Hair follicle dermal papilla cell (primary cell): ENCODE measurements at places on chromosomes 12 and 14. TPM values are rescaled to one million over a fixed set of nuclear protein-coding genes. Genes with fewer than 3 reads are reported as not detected.

Gene KRT74
- not detected in 2 replicates for total RNA-seq

Gene GSG1
- 0.16 TPM in 1 of 2 replicates, not detected in the other for total RNA-seq

Gene OR6C2
- not detected in 2 replicates for total RNA-seq

Gene TRPV4
- 1.5 and 1.8 TPM in 2 replicates for total RNA-seq

Gene GCN1
- total RNA-seq, result 114 and 145 TPM in 2 replicates

Gene CRIP2
- 55.2 and 76.9 TPM in 2 replicates for total RNA-seq

Gene DNAI7
- total RNA-seq, result 0.12 TPM in 1 of 2 replicates, not detected in the other

Gene CELA1
- total RNA-seq, result not detected in 2 replicates

Gene LIMA1
- 342 and 369 TPM in 2 replicates for total RNA-seq

Gene DACT1
- total RNA-seq, result 2.1 and 2.9 TPM in 2 replicates

Gene PCED1B
- 0.97 and 1.3 TPM in 2 replicates for total RNA-seq

Gene SLC6A12
- not detected in 2 replicates for total RNA-seq

Gene EML5
- 0.12 and 0.81 TPM in 2 replicates for total RNA-seq

Gene CISTR
- total RNA-seq, result not detected in 2 replicates

Gene SYNE3
- total RNA-seq, result 46.9 and 56.1 TPM in 2 replicates

Gene TTLL5
- total RNA-seq, result 22.2 and 23.9 TPM in 2 replicates

Gene PMCH
- total RNA-seq, result not detected in 2 replicates

Gene FAM186B
- 0.49 and 0.61 TPM in 2 replicates for total RNA-seq

Gene B3GNT4
- not detected in 2 replicates for total RNA-seq

Gene TAS2R46
- total RNA-seq, result 2.2 and 6.8 TPM in 2 replicates

Gene ETV6
- 18.7 and 19.8 TPM in 2 replicates for total RNA-seq

Gene PCNX1
- total RNA-seq, result 115 and 161 TPM in 2 replicates

Gene DDX11
- 3.3 and 12.3 TPM in 2 replicates for total RNA-seq

Gene ABCC9
- total RNA-seq, result 7.7 and 9.1 TPM in 2 replicates

Gene RAP1B
- total RNA-seq, result 230 and 237 TPM in 2 replicates

Gene TAMALIN
- 12.5 and 15.1 TPM in 2 replicates for total RNA-seq

Gene MUCL1
- total RNA-seq, result not detected in 2 replicates

Gene IL26
- total RNA-seq, result not detected in 2 replicates

Gene PPP2R5C
- total RNA-seq, result 84.9 and 100 TPM in 2 replicates

Gene FLVCR2
- total RNA-seq, result 0.32 and 0.61 TPM in 2 replicates

Gene NYNRIN
- total RNA-seq, result 26.5 and 28.4 TPM in 2 replicates

Gene TAS2R42
- not detected in 2 replicates for total RNA-seq

Gene INF2
- 71.6 and 77.1 TPM in 2 replicates for total RNA-seq

Gene PRIM1
- 3.7 and 4.1 TPM in 2 replicates for total RNA-seq

Gene CCDC38
- not detected in 2 replicates for total RNA-seq

Gene SARNP
- 34.1 and 40.0 TPM in 2 replicates for total RNA-seq

Gene CLEC2A
- total RNA-seq, result not detected in 2 replicates

Gene PABPN1
- 39.8 and 42.2 TPM in 2 replicates for total RNA-seq

Gene NPAS3
- total RNA-seq, result 0.85 and 1.3 TPM in 2 replicates

Gene LTB4R2
- total RNA-seq, result 6.7 and 7.5 TPM in 2 replicates

Gene GON7
- total RNA-seq, result 6.8 and 8.4 TPM in 2 replicates

Gene TAS2R30
- total RNA-seq, result 3.6 and 8.8 TPM in 2 replicates

Gene C12orf54
- total RNA-seq, result not detected in 2 replicates

Gene TMEM121
- total RNA-seq, result 5.8 and 7.6 TPM in 2 replicates
